ENCODE measurements at places on chromosomes 12 and 14. TPM values are rescaled to one million over a fixed set of nuclear protein-coding genes. Genes with fewer than 3 reads are reported as not detected.

- DNase-seq = no peak
These were observed 136.4 kb upstream of the USP15 start for GRCh38 chr12:62123721-62124203.

DNA sequence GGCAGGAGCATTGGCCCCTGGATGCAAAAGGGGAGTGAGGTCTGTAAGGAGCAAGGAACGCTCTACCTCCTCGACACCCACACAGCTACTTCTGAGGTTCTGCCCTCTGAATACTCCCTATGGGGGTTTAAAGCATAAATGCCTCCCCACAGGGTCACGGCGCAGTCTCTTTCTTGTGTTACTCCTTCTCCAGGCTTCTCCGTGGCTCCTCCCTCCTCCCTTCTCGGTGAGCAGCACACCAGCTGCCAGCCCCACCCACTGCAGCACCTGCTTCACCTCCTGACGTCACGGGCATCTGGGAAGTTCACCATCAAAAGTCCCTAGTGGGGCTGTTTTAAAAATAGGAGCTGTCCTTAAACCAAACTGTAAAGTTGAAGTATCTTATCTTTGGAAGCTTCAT lies 67.3 kb downstream of the SPTB start:
- no peak for DNase-seq

GRCh38 chr12:11906286-11906935 lies 164.3 kb upstream of the BCL2L14 start:
- no peak for DNase-seq

- no peak for DNase-seq
These were observed 24.8 kb upstream of the FKBP4 start for GRCh38 chr12:2769866-2770533.

DNA sequence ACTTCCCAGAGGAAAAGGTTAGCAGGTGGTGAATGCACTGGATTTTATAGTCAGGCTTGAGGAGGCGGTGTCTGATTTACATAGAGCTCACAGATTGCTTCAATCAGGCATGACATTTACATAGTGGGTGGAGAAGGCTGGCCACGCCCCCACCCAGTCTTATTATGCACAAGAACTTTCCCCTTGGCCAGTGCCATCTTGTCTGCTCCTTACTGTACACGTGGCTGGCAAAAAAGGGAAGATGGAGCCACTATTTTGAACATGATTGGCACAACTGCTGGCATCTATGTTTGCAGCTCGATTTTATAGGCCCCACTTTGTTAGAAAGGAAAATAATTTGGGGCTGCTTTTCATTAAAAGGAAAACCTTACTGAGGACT lies 10.9 kb upstream of the LGMN start:
- no peak for DNase-seq

DNA sequence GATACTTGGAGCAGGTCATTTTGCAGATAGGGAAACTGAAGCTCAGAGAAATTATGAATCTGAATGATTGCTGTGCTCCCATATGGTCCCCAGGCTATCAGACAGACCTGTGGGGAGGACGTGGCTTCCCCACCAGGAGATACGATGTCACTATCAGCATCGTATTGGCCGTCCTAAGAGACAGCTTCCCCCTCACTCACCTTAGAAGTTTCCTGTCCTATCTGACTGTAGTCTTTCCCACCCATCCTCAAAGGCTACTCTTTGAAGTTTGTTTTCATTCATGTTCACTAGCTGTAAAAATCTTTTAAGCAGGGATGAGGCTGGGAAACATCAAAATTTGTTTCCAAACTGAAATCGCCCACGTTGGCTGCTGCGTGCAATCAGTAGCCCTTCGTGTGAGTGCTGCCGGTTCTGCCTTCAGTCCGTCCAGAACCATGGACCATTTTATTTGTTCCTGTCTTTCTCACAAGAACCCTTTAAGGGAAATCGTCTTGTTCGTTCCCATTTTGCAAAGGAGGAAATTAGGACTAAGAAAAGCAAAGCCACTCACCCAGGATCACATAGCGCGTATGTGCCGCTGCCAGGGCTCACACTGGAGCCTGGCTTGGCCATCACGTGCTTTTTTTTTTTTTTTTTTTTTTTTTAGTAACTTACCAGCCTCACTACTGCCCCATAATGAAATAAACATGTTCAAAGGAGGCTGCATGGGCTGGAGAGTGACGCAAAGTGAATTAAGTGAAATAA lies 1.0 kb upstream of the KDM2B start:
- DNase-seq = no peak

The CCDC175 gene
- total RNA-seq = not detected

The DAO gene
- not detected for total RNA-seq

DNA sequence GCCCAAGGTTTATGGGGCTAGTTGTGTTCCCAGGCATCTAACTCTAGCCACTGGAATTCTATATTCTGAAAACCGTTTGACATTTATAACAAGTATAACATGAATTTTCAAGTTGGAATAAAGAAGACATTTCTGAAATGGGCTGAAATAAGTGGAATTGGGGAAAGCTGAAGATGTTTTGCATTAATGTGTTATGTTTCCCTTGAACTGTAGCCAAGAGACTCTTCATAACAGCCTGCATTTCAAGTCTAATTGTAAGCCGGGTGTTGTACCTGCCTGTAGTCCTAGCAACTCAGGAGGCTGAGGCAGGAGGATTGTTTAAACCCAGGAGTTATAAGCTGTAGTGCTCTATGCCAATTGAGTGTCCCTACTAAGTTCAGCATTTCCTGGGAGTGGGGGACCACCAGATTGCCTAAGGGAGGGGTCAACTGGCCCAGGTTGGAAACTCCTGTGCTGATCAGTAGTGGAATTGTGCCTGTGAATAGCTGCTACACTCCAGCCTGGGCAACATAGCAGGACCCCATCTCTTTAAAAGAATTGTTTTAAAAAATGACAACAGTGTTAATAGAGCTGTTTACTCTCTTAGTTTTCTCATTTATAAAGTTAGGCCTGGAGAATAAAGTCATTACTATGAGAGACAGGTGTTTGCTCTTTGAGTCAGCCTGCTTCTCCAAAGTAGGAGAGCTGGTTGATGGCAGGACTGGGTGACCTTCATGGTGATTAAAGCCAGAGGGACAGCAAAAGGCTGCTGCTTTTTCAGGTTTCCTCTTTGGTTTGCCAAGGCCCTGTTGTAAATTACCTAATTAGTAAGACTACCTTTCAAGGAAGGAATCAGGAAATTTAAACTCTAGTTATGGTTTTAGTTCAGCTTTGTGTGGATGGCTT lies 483.6 kb upstream of the RGS6 start:
- DNase-seq = no peak

DNA sequence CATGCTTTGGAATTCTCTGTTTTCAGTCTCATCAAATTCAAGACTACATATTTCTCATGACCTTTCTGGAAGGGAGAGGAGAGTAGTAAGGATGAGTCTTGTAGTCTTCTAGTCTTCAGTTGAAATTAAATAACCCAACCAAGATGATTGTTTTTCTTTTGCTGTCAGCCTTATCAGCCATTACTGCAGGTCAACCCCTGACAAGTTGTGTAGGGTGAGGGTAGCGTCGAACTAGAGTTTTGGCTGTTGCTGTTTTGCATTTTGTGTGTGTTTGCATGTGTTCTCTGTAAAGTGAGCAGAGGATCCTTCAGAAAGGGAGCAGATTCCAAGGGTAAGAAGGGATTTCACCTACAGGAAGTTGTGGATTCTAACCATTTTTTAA lies 28.4 kb downstream of the DIP2B start:
- no peak for DNase-seq

DNA sequence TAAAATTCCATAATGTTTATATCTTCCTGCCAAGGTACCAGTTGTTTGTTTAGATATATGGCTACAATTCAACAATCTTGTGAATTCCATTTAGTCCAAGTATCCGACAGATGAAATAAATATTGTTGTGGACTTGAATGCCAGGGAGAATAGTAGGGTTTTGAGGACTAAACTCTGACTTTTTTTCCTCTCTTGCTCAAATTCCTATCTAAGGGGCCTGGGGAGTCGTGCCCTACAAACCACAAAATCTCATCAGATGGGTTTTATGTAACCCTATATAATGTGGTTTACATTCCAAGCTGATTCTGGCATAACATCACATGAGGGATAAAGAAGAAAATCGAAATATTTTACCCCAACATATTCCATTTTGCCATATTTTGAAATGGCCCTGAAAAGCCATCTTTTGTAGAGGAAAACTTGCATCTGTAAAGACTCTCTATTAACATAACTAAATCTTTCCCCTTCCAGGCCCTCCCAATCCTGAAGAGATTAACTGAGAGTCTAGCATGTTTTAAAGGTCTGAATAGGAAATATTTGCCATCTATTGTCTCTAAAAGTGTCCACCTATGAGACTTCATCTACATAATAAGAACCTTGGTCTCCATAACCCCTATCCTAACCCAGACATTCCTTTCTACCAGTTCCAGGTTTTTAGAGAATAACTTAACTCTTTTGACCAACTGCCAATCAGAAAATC lies 184.7 kb upstream of the KITLG start:
- no peak for DNase-seq

The SPTB gene
- total RNA-seq = 0.14 TPM

- no peak for DNase-seq
These were observed 23.0 kb downstream of the DIO3 start for GRCh38 chr14:101584055-101584859.

DNA sequence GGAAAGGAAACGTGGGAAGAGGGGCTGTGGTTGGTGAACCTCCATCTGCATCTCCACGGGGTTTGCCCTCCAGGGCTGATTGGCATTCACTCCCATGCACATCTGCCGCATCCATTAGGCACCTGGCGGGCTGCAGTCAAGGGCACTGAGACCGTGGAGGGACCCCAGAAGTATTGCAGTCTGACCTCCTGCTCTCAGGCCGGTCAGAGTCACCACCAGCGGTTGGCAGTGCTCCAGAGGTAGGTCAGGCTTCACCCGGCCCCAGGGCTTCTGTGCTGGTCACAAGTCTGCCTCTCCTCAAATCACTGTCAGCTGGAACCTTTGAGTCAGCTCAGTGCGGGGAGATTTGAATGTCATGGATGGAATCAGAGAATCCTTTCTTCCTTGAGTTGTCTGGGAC lies 132.3 kb downstream of the PAPOLA start:
- no peak for DNase-seq

The KCNH3 gene
- 0.50 TPM for total RNA-seq

DNA sequence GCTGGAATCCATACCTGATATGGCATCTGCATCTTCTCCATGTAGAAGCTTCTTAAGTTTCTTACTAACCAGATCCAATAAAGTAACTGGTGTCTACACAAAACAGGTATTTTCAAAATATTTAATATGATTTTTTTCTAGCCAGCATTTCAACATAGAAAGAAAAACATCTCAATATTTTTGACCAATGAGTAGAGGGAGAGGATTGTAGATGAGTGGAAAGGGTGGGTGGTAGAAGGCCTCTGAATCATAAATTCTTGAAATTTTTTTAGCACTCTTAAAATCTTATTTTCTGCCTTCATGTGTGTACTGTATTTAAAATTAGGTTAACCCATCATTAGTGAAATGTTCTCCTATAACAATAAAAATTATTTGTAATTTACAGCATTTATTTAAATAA lies 18.0 kb downstream of the DEPDC4 start:
- no peak for DNase-seq

DNA sequence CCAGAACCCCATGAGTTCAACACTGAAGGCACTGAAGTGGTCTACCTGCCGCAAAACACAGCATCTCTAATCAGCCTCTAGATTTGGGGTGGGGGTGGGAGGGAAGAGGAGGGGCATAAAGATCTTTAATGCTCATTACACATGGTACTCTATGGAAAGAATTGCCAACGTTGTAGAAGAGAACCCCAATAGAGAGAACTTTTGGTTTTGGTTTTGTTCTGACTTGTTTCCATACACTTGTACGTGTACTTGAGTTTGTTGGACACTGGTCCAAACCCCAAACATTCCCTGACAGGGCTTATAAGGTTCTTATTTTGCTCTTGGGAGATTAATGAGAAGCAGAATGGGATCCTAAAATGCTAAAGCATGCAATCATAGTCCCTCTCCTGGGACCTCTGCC lies 31.0 kb downstream of the GNPTAB start:
- DNase-seq = no peak

DNA sequence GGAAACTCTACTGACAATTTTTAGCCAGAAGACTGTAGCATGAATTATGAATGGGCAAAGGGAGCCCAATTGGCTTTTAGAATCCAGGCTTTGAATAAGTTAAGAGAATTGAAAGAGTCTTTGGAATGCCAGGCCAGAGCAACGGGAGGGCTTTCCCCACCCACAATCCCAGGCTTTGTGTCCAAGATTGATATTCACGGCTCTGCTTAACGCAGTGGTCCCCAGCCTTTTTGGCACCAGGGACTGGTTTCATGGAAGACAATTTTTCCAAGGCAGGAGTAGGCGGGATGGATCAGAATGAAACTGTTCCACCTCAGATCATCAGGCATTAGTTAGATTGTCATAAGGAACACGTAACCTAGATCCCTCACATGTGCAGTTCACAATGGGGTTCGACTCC lies 79.6 kb downstream of the EPS8 start:
- DNase-seq = no peak

DNA sequence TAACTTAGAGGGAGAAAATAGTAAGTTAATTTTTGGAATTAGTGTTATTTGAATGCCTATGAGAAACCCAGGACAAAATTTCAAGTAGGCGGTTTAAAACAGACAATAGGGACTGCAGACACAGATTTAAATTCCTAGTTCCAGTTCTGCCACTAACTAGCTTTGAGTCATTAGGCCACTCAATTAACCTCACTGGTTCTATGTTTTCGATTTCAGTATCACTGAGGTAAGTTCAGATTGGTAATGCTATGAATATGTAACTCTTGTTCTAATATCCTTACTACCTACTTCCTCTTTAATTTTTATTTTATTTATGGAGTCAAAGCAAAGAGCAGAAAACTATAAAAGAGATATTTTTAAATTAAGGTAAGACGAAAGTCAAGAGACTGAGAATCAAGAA lies 52.6 kb downstream of the GALC start:
- DNase-seq = no peak

GRCh38 chr12:59372956-59373355 lies 222.9 kb upstream of the SLC16A7 start:
- DNase-seq = no peak

GRCh38 chr12:106774808-106775524 lies 484 bp downstream of the RIC8B start:
- no peak for DNase-seq

The CELA1 gene
- total RNA-seq = not detected

DNA sequence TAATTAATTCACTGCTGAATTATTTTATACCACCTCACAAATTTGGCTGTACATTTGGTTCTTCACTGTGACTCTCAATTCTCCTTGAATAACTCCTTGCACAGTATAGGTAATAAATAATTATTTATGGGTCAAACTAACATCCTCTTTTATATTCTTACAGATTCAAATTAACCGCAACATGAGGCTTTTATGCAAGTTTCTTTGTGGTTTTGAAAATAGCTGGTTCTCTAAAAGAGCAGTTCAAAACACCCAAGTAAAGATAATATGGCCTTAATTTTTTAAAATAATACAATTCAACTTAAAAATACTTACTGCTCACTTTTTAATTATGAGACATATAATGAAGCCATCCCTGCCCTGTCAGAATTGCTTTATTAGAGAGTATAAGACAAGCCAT lies 12.9 kb upstream of the TRIM9 start:
- DNase-seq = no peak

DNA sequence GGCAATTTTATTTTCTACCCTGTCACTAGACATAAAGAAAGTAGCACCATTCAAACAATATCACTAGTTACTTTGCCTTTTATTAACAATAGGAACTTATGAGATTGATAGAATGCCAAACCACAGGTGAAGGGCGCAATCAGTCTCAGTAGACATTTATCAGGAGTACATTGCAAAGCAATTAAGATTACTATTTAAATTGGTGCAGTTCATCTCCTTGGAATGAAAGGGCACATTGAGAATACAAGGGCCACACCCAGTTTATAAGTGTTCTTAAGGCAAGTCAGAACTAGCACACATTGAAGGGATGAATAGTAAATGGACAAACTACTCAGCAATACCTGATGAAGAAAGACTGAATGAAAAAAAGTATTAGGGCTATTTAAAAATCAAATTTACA lies 601.4 kb downstream of the C12orf50 start:
- no peak for DNase-seq
